ENCODE measurements at places on chromosomes 4 and X.

- DNase-seq, result peak; percentile 14
Measured at GRCh38 chr4:46648088-46648744, 258.3 kb upstream of the GABRA2 start.

GRCh38 chrX:7283741-7284140 is 135.8 kb upstream of the PUDP start:
- no peak for DNase-seq

DNA sequence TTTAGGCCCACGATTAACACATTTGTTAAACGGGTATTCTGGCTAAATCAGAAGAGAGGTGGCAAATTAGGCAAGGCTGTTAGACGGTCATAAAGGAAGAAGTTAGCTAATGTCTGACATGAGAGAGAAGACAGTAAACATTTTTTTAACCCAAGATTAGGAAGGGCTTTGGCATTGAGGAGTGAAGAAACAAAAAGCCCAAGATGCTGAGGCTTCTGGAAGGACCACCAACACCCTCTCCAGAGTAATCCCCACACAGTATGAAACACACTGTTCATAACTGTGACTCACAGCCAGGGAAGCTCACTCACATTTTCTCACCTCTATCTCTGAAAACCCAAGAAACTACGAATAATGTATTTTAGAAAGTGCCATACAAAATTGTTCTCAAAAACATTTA is 127.6 kb downstream of the AMELX start:
- no peak for DNase-seq

DNA sequence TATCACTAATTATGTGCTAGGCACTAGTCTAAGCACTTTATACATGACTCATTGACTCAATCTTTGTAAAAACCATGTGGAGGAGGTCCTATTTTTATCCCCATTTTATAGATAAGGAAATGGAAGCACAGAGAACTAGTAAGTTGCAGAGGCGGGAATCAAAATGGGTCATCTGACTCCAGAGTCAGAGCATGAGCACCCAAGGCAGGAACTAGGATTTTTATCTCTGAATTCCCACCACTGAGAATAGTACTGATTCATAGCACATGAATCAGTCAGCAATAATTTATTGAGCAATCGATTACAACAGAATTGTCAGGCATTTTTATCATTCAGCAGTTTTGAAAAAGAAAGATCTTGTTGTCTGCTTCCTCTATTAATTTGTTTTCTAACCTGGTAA is 19.3 kb downstream of the SCARB2 start:
- peak; percentile 95 for DNase-seq

GRCh38 chr4:41532882-41533281 is 5.1 kb upstream of the LIMCH1 start:
- DNase-seq, result no peak

GRCh38 chr4:109298279-109299010 is 4.0 kb downstream of the COL25A1 start:
- no peak for DNase-seq

GRCh38 chr4:177728361-177729152 is 286.3 kb upstream of the AGA start:
- DNase-seq, result peak; percentile 92

- DNase-seq, result no peak
Measured at GRCh38 chrX:46627062-46627461, 53.5 kb downstream of the CHST7 start.

- no peak for DNase-seq
Measured at GRCh38 chr4:40099010-40099409, 42.4 kb downstream of the N4BP2 start.

DNA sequence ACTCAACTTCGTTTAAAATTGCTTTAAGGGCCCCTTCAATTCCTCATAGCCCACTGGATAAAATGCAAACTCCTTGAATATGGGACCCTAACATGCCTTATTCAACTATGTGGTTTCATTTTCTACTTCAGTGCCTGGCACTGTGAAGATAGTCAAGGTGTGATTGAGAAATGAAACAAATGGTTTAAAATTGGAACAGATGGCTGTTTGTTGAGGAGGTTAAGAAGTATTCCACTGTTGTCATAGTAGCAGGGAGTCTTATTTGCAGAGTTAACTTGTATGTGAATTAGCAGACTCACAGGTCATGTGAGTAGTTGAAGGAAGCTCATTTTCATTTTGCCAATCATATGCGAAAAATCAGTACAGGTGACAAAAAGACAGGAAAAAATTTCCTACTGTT is 593.3 kb downstream of the KCTD8 start:
- no peak for DNase-seq

- no peak for DNase-seq
Measured at GRCh38 chr4:184782731-184783373, 42.9 kb downstream of the ACSL1 start.

- no peak for DNase-seq
Measured at GRCh38 chr4:94978904-94979303, 221.1 kb downstream of the BMPR1B start.

DNA sequence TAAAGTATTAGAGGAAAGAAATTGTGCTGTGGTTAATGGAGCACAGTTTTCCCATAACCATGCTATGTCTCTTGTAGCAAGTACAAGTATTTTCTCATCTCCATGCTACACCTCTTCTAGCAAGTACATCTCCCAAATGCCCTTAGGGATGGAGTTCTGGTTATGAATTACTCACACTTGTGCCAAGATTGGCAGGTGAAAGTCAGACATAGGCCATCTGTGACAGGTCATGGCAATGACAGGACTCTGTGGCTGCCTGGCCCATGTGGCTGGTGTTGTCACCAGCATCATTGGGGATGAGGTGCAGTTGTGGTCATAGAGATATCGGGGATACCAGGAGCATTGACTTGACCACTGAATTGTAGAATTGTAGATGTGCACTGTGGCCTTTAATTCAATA is 310.2 kb downstream of the FAT4 start:
- DNase-seq, result no peak

DNA sequence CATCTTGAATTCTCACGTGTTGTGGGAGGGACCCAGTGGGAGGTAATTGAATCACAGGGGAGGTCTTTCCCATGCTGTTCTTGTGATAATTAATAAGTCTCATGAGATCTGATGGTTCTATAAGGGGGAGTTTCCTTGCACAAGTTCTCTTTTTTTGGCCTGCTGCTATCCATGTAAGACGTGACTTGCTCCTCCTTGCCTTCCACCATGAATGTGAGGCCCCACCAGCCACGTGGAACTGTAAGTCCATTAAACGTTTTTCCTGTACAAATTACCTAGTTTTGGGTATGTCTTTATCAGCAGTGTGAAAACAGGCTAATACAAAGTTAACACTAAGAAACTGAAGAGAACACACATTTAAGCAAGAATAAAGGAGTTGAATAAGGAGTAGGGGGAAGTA is 16.0 kb downstream of the TBCK start:
- DNase-seq, result no peak

DNA sequence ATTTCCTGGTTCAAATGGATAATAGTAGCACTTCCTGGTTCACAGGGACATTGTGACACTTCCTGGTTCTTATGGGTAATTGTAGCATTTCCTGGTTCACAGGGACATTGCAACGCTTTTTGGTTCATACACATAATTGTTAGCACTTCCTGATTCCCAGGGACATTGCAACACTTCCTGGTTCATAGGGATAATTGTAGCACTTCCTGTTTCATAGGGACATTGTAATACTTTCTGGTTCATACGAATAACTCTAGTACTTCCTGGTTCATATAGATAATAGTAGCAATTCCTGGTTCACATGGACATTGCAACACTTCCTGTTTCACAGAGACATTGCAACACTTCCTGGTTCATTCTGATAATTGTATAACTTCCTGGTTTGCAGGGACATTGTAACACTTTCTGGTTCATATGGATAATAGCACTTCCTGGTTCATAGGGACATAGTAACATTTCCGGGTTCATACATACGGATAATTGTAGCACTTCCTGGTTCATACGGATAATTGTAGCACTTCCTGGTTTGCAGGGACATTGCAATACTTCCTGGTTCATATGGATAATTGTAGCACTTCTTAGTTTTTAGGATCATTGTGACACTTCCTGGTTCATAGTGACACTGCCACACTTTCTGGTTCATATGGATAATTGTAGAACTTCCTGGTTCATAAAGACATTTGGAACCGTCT is 61.6 kb upstream of the CD99 start:
- no peak for DNase-seq

DNA sequence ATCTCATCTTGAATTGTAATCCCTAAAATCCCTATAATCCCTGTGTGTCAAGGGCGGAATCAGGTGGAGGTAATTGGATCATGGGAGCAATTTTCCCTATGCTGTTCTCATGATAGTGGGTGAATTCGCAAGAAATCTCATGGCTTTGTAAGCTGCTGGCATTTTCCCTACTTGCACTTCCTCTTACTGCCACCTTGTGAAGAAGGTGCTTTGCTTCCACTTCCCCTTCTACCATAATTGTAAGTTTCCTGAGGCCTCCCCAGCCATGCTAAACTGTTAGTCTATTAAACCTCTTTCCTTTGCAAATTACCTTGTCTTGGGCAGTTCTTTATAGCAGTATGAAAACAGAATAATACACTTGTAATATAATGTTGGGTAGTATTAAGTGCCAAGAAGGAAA is 1087.4 kb upstream of the SLIT2 start:
- no peak for DNase-seq

DNA sequence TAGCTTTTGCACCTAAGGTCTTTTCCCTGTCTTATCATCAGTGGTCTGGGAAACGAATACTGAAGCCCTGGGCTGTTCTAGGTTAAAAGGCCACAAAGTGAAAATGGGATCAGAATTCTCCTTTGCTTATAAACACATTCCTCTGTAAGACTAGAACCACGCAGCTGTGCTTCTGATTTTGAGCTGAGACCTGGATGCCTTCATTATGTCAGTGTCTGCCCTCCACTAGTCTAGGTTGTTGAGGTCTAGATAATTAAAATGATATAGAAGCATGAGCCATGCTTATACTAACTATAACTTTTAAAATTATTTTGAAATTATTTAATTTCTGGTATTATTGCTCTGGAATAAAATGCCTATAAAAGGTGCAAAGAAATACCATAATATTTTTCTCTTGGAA is 403.9 kb downstream of the ADGRL3 start:
- DNase-seq, result no peak

DNA sequence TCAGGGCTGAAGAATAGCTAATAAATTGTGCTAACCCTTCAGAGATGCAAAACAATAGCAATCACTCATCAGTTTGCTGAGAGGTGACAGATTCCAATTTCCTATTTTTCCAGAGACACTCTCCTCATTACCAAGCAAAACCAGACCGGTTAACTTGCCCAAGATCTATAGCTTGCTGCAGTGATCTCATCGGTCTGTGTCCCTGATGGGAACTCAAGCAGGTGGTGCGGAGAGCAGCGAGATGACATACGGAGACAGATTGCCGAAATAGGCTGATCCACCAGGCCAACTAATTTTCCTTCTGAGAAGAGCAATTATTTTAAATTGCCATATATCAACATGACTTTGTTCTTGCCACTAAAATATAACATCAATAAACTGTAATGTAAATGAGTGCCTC is 10.5 kb upstream of the DCHS2 start:
- no peak for DNase-seq

DNA sequence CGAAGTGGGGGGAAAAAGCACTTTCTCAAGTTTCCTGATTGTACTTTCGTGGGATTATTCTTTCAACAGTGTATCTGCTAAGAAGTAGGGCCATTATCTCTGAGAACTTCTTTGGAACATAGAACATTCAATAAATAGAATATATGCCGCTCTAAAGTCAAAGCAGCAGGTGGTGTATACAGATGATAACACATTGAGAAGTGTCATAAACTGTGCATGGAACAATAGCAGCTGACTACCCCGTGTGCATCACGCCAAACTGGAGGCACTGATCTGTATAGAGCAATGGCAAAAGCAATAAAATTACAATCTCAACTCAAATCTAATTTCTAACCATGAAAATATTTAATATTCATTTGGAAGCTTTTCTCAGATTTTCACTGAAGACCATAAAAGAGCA is 175.3 kb downstream of the DCTD start:
- no peak for DNase-seq

- DNase-seq, result no peak
Measured at GRCh38 chr4:138887341-138887740, 128.2 kb upstream of the NOCT start.

DNA sequence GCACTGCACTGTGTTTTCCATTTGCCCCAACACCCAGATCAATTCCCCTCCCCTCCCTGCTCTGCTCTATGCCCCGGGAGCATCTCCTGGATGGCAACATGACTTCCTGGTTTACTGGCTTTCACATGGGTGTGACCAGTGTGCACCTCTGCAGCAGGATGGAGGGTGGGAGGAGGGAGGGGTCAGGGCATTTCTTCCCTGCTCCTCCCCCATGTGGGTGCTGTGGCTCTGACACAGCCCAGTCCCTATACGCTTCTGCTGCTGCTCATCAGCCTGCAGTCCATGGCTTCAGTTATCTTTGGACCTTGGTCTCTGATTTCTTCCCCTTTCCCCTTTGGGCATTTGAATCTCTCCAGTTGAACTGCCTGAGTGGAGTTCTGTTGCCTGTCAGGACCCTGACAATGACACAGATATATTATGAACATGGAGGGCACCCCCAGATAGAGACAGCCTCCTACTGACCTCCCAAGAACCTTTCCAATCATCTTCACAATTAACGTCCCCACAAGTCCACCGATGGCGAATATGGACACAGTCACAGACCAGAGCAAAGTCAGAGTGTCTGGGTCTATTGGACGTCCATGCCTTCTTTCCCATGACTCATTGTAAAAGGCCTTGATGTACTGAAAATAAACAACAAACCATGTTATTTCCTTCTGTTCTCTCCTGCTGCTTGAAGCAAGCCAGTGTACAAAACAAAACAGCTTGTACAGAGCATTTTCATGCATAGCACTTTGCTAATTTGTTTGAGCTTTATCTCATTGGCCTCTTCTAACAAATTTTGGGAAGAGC is 24.8 kb downstream of the SLC2A9 start:
- no peak for DNase-seq

- no peak for DNase-seq
Measured at GRCh38 chr4:39609454-39609931, 29.2 kb downstream of the SMIM14 start.

- DNase-seq, result no peak
Measured at GRCh38 chrX:37776987-37777325, 2.9 kb upstream of the CYBB start.

DNA sequence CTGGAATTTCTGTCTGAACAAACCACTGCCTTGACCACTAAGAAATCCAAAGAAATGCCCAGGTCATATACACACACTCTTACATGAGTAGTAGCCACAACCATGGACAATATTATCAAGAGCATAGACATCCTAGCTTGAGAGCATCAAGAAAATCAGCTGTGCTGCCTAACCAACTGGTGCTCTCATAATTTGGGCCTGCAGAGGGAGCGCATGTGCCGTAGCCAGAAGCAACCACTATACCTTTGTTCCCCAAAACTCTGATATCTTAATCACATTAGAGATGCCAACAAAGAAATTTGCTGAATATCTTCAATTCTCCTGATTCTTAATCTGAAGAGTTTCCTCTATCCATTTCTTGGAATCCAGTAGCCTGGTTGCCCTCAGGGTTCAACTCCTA is 163.6 kb downstream of the ZNF674 start:
- no peak for DNase-seq

- DNase-seq, result peak; percentile 82
Measured at GRCh38 chr4:38857354-38858096, 908 bp upstream of the TLR6 start.
